ENCODE measurements at places on chromosomes 4 and X.

- no peak for DNase-seq
Observed at GRCh38 chr4:42420140-42420539, 22.9 kb downstream of the SHISA3 start.

- no peak for DNase-seq
Observed at GRCh38 chr4:119851649-119852048, 215.0 kb downstream of the MAD2L1 start.

DNA sequence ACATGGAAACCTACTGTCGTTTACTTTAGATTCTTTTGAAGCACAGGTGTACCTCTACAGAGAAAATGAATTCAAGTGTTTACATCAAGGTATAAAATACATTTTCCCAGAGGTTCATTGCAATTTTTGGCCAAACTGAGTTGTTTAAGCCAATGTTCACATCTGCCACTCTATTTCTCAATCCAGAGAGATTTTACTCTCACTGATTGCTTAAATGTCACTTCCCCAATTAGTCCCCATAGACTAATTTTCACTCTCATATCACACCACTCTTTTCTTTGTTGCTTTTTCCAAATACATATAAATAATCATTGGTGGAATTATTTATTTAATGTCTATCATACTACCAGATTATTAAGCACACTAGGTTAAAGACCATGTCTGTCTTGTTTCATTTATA, 271.8 kb downstream of the PPP3CA start:
- no peak for DNase-seq

- DNase-seq, result peak; percentile 53
Observed at GRCh38 chr4:47926667-47927258, 12.4 kb upstream of the NFXL1 start.

DNA sequence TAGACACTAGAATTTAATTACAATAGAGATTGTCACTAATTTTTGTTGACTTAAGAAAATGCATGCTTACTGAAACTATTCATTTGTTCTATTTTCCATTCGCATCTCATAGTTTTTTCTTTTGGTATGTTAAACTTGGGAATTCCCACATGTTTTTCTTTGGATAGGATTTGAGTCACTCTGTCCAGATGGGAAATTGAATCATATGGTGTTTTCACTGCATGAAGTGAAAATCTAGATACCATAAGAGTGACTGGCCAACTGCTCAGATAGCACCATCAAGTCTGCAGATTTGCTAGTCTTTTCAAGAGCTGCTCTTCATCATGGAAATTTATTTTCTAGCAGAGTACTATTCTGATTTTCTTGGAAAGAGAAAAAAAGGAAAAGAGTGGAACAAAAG, 172.6 kb downstream of the FAM47B start:
- no peak for DNase-seq

GRCh38 chr4:147361726-147362125, 119.2 kb upstream of the EDNRA start:
- no peak for DNase-seq

- no peak for DNase-seq
Observed at GRCh38 chrX:101208152-101208905, 11.3 kb upstream of the DRP2 start.

GRCh38 chr4:120694973-120695372, 227.6 kb downstream of the PRDM5 start:
- no peak for DNase-seq

DNA sequence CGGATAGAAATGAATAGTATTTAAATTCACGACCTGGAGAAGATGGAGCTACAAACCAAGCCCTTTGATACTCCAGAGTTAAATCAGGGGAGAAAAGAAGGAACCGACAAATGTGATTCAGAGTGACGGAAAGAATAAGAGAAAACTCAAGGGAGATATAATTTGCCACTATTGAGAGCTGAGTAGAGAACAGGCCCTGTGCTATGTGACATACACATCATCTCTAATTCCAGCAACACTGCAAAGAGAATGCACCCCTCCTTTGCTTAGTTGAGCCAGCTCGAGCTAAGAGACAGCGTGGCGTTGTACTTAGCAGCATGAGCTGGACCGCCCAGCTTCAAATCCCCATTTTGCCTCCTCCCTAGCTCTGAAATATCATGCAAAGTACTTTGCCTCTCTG, 266.4 kb upstream of the TENM3 start:
- DNase-seq, result no peak

GRCh38 chrX:124328765-124329164, 3.7 kb upstream of the TEX13D start:
- no peak for DNase-seq

DNA sequence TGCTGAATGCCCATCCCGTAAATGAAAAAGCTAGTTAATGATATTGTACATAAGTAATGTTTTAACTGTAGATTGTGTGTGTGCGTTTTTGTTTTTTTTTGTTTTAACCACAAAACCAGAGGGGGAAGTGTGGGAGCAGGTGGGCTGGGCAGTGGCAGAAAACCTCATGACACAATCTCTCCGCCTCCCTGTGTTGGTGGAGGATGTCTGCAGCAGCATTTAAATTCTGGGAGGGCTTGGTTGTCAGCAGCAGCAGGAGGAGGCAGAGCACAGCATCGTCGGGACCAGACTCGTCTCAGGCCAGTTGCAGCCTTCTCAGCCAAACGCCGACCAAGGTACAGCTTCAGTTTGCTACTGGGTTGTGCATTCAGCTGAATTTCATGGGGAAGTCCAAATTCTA, at the start of gene SPP1:
Gene SPP1, plus strand, starts transcription at position 249 of the 400 bp plus-strand sequence. CDS start 1,182 bp downstream, outside the sequence.
- peak; percentile 4 for DNase-seq

- no peak for DNase-seq
Observed at GRCh38 chrX:152151256-152151655, 12.9 kb upstream of the MAGEA10 start.

DNA sequence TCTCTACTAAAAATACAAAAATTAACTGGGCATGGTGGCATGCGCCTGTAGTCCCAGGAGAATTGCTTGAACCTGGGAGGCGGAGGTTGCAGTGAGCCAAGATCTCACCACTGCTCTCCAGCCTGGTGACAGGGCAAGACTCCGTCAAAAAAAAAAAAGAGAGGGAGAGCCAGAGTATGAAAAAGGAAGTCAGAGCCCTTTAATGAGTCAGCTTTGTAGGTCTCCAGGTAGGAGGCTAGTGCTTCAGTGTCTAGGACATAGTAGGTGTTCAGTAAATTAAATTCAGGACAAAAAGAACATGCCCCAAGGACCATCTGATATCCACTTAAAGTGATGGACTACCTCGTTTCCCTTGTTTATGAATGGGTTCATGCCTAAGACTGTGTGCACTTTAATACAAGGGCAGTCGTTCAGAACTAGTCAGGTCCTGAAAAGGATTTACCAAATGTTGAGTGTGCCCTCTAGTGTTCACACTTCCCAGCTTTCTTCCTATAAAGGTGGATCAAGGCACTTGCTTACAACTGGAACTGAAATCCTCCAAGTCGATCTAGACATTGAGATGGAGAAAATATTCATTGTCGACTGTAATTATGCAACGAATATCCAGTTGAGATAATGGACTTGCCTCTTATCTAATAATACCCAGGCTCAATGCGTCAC, 29.0 kb downstream of the F9 start:
- no peak for DNase-seq

DNA sequence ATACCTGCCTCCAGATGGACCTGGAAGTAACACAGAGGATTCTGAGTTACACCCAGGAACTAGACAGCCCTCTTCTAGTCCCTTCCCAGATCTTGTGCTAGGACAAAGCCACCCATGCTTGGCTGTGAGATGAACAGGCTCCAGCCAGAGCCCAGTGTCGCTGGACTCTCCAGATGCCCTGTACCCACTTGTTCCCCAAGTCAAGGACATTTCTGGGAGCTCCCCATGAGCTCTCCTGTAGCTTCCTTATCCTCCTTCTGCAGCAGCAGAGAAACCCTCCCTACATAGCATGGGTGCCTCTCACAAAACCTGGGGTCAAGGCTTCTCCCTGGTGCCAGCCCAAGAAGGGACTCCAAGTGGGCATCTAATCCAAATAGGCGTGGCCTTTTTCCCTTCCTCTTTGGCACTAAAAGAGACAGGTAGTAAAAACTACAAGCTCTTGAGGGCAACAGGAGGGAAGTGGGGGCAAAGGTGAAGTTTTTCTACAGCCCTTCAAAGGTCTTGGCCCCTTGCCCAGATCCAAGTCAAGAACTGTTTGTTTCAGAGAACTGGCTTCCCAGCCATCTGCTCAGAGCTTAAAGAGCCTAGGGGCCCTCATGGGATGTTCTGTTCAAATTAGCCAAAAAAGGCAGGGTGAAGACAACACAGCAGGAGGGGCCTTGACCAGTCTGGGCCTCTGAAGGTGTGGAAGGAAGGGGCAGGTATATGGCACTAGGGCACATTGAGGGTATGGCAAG, 8.5 kb upstream of the ERCC6L start:
- no peak for DNase-seq

DNA sequence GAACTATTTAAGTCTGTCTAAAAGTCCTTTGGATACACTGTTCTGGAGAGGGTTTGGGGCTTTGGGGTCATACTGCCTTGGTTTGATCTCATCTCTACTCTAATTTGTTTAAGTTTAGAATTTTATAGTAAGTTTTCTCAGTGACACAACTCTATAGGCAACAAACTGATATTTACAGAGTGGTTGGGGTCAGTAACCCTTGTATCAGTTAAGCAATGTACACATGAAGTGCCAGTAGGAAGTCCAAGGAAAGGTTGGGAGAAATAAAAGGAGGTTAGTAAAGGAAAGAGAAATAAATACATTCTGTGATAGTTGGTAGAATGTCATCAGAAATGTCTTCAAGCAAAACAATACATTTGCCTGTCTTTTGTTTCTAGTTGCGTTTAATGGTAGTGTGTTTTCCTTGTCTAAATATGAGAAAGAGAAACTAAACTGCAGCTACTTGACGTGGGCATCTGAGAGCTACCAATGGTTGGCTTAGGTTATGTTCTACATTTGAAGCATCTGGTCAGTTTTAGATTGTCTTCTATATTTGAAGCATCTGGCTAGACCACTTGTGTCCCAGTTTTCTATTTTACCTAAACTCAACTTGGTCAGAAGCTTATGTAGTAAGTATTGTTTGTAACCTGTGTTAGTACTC, 6.9 kb downstream of the ATP7A start:
- no peak for DNase-seq

GRCh38 chrX:131955099-131955777, 67.9 kb upstream of the STK26 start:
- DNase-seq, result no peak

- no peak for DNase-seq
Observed at GRCh38 chr4:16875487-16875886, 23.0 kb downstream of the LDB2 start.

DNA sequence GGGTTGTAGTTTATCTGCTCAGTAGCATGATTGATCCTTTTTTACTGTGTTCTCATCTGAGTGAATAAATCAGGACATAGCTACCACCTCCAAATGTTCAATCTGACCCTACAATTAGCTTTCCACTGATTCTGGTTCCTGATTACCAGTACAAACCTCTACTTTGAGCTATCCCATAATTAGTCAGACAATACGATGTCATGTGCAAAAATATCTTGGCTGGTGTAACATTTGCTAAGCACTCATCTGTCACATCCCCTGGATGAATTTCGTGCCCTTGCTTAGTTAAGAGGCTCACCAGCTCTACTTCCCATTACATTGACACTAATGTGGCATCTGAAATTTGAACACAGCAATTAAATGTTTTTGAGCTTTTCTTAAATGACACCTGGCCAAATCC, 1101.0 kb upstream of the PCDH7 start:
- no peak for DNase-seq

GRCh38 chrX:48598614-48599013, 1.3 kb downstream of the WDR13 start:
- DNase-seq, result no peak

DNA sequence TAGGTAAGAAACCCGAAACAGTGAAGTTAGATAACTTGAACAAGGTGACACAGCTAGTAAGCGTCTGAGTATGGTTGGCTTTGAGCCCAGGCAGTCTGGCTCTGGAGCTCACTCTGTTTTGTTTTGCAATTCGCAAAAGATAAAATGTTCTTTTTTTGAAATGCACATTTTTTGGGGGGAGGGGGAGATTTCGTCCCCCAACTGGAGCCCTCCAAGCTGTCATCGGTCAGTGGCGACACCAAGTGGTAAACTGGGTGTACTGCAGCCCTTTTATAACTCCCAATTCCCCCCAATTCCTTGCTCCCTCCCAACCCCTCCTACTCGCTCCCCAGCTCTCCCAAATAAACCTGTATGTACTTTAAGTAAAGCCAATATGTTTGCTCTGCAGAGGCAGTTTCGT, 2.8 kb upstream of the CLCN5 start:
- DNase-seq, result no peak

DNA sequence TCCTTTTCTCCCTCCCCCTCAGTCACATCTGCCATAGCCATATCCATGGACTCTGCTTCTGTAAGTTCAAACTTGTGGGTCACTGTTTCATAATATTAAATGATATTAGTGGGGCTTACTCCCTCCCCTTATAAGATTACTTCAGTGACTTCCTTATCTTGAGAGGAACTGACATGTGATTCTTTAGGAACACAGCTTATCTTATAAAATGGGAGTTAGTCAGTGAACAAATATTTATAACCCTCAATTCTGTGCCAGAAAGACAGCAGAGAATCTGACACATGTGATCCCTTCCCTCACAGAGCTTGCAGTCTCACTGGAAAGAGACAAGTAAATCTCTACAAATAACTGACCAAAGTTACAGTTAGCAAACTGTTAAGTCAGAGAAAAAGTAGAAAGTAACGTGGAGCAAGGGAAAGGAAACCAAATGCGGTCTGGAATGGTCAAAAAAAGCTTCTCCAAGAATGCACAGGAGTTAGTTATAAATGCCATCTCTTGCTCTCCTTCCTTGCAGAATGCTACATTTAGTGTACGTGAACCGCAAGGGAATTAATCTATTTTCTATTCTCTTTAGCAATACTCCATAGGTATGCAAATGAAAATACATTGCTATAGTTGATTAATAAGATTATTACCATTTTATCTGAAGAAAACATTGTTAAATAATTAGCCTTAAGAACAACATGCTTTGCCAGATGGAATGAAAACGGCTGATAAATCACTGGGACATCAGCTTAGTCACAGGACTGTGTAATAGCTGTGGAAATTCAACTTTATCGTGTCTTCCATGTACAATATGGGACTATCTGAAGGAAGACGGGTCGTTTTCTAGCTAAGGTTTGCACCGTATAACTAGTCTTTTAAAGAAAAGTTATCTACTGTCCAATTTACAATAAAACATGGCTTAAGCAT, 29.0 kb downstream of the SGMS2 start:
- no peak for DNase-seq

- no peak for DNase-seq
Observed at GRCh38 chr4:41384992-41385391, 128.3 kb downstream of the UCHL1 start.

DNA sequence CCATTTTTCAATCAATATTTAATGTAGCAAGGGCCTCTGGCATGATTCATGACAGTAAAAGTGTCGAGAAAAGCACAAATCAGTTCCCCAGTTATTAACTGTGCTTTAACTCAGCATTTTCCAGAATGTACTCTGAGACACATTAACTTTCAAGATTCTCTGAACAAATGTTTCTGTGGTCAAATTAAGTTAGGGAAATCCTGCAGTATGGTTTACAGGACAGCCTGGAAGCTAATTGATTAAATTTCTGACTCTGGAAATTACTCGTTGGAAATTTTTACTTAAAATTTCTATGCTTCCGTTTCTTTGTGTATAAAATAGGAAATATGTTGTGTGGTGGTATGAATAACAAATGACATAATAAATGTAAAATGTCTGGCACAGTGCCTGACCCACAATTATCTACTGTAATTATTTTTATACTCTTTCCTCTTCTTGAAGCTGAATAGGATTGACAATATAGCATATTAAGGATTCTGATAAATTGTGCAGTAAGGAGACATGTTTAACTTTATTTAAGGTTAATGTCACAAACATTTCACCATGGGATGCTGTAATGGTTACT, 33.7 kb downstream of the STK32B start:
- no peak for DNase-seq

- DNase-seq, result no peak
Observed at GRCh38 chr4:6476893-6477292, 4.5 kb upstream of the PPP2R2C start.

- DNase-seq, result no peak
Observed at GRCh38 chrX:113510586-113510985, 670.0 kb upstream of the AMOT start.
